ENCODE measurements at places on chromosomes 13 and 19.

DNA sequence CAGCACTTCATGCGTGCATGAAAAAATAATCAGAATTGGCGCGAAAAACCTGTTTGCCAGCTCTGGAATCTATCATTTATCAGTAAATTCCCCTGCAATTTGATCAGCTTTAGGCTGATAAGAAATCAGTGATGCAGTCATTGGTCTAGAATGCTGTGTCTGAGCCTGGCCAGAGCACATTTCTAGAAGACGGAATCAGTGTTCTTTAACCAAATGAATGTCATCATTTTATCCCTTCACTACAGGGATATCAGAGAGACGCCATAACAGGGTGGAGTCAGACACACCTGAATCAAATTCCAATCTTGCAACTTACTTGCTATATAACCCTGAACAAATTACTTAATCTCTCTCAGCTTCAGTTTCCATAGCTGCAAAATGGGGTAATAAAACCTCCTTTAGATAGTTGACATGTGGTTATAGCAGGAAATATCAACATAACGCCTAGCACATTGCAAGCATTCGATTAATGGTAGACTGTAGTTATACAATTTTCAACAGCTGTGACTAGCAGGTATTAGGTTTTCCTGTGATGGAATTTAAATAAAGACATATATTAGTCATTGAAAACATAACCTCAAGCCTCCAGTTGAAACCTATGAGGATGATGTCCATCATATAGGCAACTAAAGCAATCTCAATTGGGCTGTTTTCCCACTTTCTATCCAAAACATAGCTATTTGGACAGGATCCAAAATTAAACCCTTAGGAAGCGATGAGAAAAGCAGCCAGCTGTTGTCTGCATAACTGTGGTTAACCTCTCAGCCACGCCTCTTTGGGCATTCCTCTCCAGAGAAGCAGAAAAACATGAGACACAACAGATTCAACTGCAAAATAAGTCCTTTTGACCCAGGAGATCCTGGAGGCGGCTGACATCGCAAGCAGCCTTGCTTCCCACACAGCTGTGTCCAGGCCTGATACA is 51.6 kb upstream of the UBL3 start:
- DNase-seq = peak; percentile 17

DNA sequence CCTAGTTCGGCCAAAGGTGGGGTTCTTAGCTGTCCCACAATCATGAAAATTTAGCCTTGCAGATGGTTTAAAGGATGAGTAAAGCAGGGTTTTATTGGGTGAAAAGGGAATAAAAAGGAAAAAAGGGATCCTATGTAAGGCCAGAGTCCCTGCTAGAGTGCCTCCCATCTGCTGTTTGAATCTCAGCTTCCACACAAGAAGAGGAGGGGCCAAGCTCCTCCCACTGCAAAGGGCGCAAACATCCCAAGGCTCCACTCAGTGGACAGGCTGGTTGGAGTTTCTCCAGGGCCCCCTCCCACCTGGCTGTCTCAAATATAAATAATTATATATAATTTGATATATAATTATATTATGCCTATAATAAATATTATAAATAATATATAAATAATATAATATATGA is 1272.1 kb upstream of the PCDH20 start:
- no peak for DNase-seq

DNA sequence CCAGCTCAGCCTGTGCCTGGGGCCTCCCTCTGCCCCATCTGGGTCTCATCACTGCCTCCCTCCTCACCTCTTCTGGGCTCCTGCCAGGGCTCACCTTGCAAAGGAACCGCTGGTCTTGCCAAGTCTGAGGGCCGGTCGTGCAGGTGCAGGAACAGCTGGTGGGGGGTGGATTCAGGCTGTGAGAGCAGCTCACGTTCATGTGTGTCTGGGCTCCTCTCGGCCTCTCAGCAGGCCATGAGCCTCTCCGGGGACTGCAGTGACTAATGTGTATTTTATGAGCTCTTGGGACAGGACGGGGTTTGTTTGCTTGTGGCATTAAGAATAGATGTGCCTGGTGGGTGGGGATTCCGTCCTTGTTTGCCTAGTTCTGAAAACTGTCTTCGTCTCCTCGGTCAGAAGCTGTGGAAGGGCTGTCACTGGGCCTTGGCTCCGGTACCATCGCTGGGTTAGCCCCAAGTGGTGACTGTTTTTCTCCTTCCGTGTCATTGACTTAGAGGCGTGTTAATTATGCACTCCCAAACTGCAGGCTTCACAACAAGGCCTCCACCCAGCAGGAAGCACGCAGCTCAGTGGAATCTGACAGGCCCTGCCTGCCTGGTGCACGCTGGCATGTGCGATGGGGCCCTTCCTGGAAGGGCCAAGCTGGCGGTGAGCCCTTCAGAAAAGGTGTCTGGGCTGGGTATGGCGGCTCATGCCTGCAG is 77.6 kb downstream of the KDM4B start:
- DNase-seq = peak; percentile 36

DNA sequence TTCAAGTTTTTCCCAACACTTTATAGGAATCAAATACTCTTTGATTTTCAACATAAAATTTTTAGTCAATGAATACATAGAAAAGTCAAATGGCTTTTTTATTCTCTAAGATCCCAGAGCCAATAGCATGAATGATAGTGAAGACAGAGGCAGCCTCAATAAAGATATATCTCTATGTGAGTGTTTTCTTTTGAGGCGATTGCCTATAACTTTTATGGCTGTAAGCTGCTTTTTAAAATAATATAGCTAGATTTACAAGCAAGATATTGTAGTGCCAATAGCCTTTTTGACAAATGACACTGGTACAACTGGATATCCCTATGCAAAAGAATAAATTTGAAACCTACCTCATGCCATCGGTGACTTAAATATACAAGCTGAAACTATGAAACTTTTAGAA is 1705.2 kb upstream of the PCDH20 start:
- DNase-seq = no peak

DNA sequence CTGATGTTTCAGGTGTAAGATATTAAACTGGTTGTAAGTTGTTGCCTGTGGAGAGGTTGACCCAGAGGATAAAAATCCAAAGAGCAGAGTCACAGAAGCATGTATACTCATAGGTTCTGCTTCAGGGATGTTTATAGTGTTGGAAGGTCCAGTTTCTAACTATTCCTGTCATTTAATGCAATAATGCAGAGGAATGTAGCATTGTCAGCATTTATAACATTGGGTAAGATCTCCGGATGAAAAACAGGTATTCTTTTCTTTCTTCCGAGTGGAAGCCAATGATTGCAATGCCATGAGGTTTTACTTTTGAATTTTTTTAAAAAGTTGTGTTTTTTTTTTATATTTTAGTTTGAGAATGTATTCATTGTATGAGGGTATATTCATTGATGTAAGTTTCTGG is 771.0 kb downstream of the PCDH9 start:
- DNase-seq = no peak

DNA sequence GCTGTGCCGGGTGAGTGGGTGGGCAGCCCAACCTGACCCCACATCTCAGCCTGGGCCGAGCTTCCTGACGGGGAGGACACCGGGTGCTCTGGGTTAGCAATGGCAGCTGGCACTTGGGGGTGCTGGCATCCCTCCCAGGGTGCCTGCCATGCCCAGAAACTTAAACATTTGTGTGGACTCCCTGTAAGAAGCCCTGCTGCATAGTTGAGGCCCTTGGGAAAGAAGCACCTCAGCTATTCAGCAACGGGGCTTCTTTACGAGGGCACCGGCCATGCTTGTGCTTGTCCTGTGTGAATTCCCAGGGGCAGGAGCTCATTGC is 33.8 kb upstream of the MEDAG start:
- no peak for DNase-seq

- DNase-seq = no peak
Measured at GRCh38 chr13:99944102-99944501, 27.5 kb downstream of the ZIC5 start.

DNA sequence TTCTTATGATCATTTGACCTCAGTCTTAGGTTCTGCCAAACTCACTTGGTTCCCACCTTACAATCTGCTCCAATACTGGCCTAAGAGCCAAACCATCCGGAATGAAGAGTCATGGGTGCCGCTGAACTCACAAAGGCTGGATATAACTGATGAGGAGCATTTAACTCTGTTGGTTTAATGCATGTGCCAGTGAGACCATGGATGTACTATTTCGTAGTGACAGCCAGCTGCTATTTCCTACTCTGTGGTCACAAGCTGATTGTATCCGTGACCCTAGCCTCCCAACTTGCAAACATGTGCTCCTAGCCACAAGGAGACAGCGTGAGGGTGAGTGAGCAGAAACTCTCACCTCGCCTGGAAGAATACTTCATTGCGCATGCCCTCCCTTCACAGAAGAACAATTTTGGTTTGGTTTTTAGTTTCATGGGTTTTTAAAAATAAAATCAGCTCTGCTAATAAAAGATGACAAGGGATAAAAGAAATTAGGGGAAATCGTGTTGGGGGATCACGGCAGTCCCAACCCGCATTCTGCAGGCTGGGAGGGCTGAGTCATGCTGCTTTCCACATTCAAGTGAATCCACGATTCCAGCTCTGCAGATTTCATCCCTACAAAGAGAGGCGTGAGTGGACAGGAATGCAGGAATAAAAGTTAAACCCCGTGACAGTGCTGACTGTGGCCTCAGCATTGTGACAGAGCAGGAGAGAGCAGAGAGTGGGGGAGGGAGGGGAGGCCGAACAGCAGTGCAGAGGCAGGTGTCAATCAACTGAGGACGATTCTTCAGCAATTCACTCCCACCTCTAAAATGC is 66.8 kb upstream of the RAP2A start:
- no peak for DNase-seq

- DNase-seq = peak; percentile 53
Measured at GRCh38 chr13:46728777-46729176, 68.2 kb downstream of the ESD start.

GRCh38 chr19:41449865-41450178 is 6.9 kb downstream of the ERICH4 start:
- no peak for DNase-seq

- DNase-seq = no peak
Measured at GRCh38 chr13:106277484-106278154, 257.8 kb downstream of the EFNB2 start.

- DNase-seq = no peak
Measured at GRCh38 chr19:56314018-56314380, 640 bp downstream of the ZSCAN5A start.

DNA sequence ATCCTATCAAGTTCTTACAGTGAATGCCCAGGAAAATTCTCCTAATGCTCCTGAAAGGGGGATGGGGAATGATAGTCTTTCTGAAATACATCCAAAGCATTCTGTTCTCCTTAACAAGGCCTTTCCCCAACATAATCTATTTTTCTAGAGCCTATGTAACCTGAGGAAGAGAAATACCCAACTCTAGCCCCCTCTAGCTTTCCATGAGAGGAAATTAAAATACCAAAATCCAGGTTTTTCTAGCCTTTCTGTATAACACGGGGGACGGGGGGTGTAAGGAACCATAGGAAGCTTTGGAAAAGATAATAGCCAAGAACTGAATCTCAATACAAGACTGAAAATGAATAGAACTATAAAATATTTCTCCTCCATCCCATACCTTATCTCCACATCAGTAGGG is 815.9 kb downstream of the SLITRK6 start:
- DNase-seq = no peak

GRCh38 chr13:31191748-31192147 is 8.0 kb upstream of the B3GLCT start:
- no peak for DNase-seq

DNA sequence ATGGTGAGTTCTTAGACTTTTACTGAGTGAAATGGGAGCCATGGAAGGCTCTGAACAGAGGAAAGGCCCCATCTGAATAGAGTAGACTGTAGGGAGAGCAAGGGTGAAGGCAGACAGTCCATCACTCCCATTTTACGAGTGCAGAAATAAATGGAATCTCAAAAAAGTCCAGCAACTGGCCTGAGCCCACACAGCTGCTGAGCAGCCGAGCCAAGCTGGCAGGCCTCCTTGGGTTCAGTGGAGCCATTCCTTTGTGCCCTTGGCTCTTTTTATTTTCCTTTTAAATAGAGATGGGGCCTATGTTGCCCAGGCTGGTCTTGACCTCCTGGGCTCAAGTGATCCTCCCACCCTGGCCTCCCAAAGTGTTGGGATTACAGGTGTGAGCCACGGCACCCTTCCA is 1.0 kb upstream of the MYH14 start:
- DNase-seq = no peak

DNA sequence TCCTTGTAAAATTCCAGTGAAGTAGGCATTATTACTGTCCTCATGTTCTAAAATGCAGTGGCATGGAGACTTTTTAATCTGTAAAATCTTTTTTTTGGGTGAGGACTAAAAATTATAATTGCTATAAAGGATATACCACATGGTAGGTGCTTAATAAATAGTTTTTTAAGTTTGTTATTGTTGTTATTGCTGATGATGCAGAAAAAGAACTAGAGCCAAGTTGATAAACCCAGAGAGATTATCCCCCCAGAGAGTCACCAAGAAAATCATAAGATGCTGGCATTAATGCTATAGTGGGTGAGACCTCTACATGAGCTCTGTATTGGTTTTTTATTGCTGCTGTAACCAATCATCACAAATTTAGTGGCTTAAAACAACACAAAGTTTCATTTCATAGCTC is 44.3 kb upstream of the CNMD start:
- DNase-seq = no peak

- DNase-seq = peak; percentile 49
Measured at GRCh38 chr19:8304841-8305621, 3.1 kb downstream of the CD320 start.

DNA sequence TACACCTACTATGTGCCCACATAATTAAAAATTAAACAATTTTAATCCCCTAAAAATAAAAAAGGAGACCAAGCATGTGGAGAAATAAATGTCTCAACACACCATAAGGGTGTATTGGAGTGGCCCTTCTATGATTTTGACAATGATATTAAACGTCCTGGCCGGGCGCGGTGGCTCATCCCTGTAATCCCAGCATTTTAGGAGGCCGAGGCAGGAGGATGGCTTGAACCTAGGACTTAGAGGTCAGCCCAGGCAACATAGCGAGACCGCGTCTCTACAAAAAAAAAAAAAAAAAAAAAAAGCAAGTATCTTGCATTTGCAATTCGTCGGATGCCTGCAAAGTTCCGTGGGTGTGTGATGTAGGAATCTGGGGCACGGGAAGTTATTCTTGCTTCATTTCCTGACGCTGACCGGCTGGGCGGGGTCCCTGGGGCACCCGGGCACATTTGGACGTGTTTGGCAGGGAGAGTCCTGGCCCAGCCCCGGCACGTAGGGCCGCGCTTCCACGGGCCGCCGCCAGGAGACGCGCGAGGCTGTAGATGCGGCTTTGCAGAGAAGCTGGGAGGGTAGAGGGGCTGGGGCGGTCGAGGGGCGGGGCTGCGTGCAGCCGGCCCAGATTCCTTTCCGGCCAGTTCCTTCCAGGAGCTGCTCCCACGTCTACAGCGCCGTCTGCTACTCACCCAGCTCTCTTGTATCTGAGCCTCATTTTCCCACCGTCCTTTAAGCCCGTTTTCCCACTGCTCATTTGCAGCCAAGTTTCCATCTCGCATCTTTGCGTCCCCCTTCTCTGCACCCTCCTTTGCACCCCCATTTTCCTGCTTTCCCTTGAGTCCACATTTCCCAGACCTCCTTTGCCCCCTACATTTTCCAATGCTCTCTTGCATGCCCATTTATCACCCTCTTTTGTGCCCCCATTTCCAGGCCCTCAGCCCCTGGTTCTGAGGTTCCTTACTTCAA is 2.2 kb upstream of the TSPAN16 start:
- peak; percentile 89 for DNase-seq

GRCh38 chr19:19486343-19487076 is 28.8 kb downstream of the TSSK6 start:
- DNase-seq = no peak

Measured in NAMALWA (cell line).